ENCODE measurements at places on chromosomes 1 and 21.

DNA sequence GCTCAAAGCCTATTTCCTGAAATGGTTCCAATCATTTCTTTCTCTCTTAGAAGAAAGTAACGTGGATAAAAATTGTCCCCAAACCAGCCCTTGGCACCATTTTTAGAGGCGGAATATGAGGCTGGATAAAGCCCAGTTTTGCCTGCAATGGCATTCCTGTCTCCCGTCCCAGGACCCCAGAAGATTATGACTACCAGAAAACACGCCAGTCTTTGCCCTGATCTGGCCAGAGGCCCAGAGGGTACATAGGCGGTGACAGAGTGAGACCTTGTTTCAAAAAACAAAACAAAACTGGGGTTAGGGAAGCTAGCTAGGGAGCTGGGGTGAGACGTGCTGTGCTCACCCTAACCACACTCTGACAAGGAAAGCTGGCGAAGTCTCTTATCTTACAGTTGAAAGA is at the start of gene AADACL4:
TSS of gene AADACL4 (plus strand) at position 301 of the 400 bp plus-strand sequence. CDS start 462 bp downstream, outside the sequence.
- DNase-seq = no peak

DNA sequence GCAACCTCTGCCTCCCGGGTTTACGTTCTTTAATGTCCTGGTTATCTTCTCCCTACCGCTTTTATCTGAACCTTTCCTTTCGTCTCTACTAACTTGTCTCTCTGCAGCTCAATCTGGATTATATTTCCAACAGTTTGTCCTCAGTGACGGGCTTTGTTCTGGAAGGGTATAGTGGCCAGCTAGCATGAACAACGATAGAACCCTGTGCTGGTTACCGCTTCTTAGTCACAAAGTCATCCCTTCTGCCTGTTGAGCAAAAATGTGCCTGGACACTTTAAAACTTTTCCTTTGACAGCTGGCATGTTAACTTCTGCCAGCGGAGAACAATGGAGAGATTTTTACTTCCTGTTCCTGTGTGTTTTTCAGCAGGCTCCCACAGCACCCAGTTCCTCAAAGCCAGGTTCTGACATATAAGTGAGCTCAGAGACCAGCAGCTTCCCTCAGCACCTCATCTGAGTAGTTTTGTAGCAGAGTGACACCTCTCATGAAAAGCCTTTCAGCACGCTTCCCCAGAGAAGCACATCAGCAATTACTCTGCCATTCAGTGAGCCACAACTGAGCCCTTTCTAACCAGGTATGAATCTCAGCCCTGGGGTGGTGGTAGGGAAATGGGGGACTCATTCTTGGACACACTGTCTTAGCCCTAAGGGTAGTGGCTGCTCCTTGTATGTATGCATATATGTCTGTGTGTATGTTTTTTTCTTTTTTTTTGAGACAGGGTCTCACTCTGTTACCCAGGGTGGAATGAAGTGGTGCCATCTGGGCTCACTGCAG is 23.6 kb upstream of the CCDC17 start:
- peak; percentile 35 for DNase-seq

DNA sequence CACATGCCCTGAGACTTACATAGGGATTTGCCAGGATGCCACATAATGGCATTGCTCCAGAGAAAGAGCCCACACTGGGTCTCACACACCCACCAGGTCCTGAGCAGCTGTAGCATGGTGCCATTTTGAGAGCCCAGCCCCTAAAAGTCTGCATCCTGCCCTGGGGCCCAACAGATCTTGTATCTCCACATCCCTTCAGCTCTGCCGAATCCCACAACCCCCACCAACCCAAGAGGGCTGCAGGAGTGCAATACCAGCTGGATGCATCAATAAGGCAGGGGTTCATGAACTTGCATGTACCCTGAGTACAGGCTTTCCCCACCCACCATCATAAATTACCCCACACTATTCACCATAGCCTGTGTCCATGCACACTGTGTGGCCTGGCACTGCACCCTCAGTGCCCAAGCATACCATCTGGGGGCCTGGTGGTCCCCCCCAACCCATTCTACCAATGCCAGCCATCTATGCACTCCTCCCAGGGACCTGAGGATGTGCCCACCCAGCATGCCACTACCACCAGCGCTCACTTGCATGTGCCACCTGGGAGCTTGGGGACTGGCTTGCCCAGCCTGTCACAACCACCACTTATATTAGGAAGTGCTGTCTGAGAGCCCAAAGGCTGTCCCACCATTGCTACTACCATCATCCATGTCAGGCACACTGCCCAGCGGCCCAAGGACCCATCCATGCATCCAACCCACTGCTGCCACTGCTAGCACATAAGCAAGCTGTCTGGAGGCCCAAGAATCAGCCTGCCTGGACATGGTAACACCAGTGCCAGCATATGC is 4.1 kb upstream of the KRTAP12-2 start:
- DNase-seq = no peak

GRCh38 chr1:182113879-182114626 is 52.5 kb upstream of the ZNF648 start:
- no peak for DNase-seq

GRCh38 chr1:191368891-191369654 is 789.2 kb upstream of the RGS18 start:
- no peak for DNase-seq

GRCh38 chr1:212567638-212568037 is 40.9 kb upstream of the ATF3 start:
- DNase-seq = no peak

- DNase-seq = no peak
Measured at GRCh38 chr21:33390479-33390878, 12.7 kb upstream of the IFNGR2 start.

GRCh38 chr21:25837533-25838265 is 102.9 kb downstream of the GABPA start:
- peak; percentile 65 for DNase-seq
